ENCODE measurements at places on chromosomes 12 and 14.

DNA sequence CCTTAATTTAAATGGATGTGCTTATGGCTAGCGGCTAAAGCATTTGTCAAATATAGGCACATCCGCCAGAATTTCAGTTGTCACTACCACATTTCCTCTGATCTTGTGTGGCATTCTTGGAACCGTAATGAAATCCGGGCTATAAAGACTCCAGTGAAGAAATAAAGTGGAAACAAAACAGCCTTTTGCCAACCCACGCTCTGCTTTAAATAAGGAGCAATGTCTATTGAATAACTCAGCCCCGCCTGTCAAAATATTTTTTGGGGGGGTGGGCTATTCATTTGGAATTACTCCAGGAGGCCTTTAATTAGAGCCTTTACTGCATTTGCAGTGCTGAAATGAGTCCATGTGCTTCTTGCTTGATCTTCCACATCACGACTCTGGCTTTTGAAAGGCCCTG lies 179.6 kb upstream of the RPH3A start:
- DNase-seq, result no peak

DNA sequence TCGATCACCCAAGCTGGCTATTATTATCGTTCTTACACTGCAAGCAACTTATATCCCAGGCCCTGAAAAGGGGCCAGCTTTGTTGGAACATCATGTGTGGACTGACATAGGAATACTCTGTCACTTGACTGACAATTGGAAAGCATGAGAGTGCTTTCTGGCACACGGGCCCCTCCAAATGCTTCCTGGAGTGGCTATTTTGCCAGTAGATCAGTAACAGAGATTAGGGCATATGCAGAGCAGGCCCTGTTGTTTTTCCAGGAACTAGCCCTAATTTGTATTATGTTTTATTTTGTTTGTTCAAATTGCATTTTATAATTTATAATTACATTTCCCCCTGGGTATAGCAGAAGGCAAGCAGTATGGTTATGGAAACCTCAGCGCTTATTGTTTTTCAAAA lies 170.1 kb upstream of the FRMD6 start:
- DNase-seq, result no peak

DNA sequence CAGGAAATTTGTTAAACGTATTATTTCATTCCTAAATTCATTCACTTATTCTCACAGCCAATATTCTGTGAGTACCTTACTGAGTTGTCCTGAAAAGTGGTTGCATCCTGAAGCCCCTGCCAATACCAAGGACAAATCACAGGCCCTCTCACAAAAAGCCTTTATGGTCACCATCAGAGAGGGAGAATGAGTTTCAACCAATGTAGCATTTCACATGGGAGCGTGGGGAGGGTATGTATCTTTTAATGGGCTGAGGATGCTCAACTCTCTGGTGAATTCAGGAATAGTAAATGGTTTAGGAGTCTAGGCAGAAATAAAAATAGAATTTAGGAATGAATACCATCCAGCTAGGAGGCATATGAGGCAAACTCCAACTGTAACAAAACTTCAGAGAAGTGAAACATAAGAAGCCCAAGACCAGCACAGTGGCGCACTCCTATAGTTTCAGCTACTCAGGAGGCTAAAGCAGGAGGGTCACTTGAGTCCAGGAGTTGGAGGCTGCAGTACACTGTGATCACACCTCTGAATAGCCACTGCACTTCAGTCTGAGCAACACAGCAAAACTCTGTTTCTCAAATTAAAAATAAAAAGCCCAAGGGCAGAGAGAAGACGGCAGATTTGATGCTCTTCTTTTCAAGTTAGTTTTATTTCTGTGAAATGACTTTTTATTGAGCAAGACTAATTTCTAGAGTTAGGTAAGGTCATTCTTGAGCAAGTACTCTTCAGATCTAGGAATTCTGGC lies 142.7 kb downstream of the HMGA2 start:
- DNase-seq, result no peak

DNA sequence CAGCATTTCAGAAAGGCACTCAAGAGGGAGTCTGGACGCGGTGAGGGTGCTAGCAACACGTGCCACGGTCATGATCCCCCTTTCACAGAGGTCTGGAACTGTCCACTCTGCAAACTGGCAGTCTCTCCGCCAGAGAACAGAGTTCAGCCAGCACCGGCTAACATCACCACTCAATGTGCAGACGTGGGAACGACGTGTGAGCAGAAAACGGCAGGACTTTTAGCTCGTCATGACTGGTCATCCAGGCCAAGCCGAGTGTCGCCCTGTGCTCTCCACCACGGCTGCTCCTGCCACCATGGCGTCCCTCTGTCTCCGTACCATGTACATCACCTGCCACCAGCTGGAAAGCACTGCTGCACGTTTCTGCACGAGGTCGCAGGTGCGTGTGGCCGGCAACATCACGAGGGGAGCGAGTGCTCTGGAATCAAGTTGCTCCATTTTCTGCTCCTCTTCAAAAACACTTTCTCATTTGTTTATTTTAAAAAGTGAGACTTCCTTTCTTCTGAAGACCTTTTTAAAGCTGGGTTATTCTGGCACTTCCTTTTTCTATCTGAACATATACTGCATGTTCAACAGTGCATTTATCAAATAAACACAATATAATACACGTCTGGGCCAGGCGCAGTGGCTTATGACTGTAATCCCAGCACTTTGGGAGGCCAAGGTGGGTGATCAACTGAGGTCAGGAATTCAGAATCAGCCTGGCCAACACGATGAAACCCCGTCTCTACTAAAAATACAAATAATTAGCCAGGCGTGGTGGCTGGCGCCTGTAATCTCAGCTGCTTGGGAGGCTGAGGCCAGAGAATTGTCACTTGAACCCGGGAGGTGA lies 28.0 kb downstream of the SLC15A4 start:
- no peak for DNase-seq

DNA sequence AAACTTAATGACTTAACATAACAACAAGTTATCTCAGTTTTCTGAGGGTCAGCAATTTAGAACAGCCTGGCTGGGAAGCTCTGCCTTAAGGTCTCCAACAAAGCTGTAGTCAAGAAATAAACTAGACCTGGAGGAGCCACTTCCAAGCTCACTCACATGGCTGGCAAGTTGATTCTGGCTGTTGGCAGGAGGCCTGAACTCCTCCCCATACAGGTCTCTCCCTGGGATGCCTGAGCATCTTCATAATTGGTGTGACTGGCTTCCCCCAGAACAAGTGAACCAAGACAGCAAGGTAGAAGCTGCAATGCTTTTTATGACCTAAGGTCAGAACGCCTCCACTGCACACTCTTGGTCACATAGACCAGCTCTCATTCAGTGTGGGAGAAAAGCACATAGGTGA lies 128.3 kb downstream of the SAMD4A start:
- no peak for DNase-seq

- DNase-seq, result no peak
Observed at GRCh38 chr12:64332938-64333337, 57.6 kb downstream of the C12orf56 start.
